ENCODE measurements at places on chromosomes 1 and 21.

DNA sequence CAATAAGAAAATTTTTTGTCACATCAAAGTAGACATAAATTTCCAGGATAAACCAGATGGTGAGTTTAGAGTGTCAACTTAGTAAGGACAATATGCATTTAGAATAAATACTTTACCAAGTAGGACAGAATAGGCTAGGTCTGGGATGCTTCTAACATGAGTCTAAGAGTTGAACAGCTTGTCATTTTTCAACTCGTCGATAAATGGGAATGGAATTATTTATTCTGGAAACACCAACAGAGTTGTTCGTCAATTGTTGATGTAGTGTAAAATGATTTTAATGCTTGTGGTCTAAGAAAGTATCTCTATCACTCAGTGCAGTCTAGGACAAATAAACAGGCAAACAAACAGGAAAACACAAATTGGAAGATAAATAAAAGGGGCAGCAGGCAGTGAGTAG lies 358.4 kb upstream of the ST6GALNAC5 start:
- no peak for DNase-seq

DNA sequence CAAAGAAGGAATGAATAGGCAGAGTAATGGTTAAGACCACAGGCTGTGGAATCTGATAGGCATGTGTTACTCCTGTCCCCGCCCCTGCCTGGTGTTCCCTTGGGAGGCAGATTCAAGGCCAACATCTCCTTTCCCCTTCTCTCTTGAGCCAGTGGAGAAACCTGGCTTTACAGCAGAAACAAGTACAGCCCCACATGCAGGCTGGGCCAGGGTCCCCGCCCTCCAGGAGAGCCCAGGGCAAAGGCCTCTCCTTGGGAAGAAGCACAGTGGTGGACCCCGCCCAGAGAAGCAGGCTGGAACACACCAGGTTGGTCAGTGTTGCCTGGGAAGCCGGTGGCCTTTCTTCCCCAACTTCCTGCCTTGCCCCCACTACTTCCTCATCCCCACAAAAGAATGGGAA lies 6.8 kb downstream of the C1orf167 start:
- DNase-seq, result no peak

DNA sequence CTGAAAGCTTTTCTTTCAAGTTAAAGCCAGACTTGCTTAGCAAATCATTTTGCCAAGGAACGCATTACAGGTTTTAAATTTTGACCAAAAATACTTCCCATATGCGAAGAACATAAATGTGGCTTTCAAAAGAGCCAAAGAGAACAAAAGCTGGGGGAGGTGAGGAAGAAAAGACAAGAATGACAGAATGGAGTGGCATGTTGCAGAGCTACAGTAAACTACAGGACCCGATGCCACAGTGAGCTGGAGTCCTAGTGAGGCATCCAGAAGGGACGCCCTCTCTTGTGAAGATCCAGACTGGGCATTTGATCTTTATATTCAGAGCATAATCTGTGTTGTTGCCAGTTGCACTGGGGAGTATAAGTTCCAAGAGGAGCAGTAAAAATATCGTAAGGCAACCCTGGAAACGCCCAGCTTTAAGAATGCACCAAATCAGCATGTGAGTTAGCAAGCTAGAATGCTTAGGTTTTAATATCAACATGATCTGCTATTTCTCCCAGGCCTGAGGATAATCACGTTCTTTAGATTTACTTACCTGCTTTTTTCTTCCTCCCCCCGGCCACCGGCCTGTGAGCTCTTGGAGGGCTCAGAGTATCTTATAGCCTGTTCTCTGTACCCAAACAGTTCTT lies 48.4 kb upstream of the HOOK1 start:
- no peak for DNase-seq

DNA sequence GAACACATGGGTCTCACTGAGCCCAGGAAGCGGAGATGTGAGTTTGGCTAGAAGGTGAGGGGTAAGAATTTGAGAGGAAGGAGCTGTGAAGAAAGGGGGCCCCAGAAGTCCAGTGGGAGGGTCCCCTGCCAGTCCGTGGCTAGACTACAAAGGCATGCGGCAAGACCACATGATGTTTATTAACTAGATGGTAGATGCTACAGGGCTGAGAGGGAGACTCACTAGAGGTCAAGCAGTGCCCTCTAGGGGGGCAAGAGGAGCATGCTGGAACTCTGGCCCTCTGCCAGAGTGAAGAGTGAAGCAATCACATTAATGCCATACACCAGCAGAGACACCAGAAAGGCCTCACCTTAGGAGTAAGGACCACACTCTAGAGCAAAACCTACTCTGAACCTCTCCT lies 12.2 kb downstream of the KIAA0319L start:
- DNase-seq, result no peak

- no peak for DNase-seq
These were observed 55.5 kb downstream of the CLIC6 start for GRCh38 chr21:34724131-34724856.

- DNase-seq, result no peak
These were observed 49.1 kb downstream of the ATP2B4 start for GRCh38 chr1:203675596-203676347.

DNA sequence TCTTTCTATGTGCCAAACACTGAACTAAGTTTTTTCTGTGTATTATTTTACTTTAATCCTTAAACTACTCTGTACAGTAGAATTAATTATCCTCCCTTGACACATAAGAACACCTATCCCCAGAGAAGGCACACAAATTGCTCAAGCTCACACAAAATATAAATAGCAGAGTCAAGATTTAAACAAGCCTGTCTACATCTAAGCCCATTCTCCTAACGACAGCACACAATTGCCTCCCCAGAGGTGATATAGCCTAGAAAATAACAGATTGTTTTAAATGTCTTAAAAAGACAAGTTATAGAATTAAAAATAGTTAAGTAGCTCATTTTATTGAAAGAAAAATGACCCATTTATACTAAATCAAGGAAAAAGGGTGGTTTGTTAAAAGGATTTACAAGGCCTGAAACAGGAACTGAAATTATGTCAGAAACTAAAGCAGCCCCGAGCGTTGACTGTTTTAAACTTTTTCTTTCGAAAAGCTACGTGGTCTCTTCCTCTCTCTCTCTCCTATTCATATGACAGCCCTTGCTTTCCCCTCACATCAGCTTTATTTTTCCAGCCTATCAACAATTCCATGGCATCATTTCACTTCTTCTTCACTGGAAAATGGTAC lies 30.5 kb downstream of the TNFSF18 start:
- no peak for DNase-seq

DNA sequence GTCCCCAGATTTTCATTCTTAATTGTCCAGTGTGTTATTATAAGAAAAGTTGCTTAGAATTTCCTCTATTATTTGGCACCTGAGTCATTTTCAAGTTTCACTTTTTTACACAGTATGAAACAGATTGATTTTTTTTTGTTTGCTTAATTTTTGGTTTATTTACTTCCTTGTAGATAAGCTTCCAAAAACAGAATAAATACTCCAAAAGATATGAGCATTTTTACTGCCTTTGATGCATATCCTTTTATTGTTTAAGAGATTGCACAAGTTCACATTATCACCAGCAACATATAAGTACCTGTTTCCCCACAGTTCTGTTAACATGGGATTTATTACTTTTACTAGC lies 36.3 kb upstream of the AHCYL1 start:
- DNase-seq, result no peak

- no peak for DNase-seq
These were observed 664.3 kb upstream of the B3GALT2 start for GRCh38 chr1:193850745-193851144.

- no peak for DNase-seq
These were observed 97.8 kb downstream of the CD247 start for GRCh38 chr1:167420510-167420909.

GRCh38 chr21:15441060-15441493 lies 288.7 kb upstream of the USP25 start:
- DNase-seq, result no peak

- no peak for DNase-seq
These were observed 19.8 kb upstream of the SLC2A1 start for GRCh38 chr1:42978317-42979035.

- DNase-seq, result no peak
These were observed 124.7 kb downstream of the SYT2 start for GRCh38 chr1:202585590-202585933.

- no peak for DNase-seq
These were observed 12.5 kb downstream of the TCP10L start for GRCh38 chr21:32572574-32573420.

- DNase-seq, result no peak
These were observed 25.4 kb downstream of the PTPRC start for GRCh38 chr1:198664068-198664788.

GRCh38 chr1:159076438-159077119 lies at the start of gene AIM2:
TSS of gene AIM2 (minus strand) at chr1:159076766. CDS start at chr1:159073499, 3,267 bp downstream.
- DNase-seq, result peak; percentile 50

DNA sequence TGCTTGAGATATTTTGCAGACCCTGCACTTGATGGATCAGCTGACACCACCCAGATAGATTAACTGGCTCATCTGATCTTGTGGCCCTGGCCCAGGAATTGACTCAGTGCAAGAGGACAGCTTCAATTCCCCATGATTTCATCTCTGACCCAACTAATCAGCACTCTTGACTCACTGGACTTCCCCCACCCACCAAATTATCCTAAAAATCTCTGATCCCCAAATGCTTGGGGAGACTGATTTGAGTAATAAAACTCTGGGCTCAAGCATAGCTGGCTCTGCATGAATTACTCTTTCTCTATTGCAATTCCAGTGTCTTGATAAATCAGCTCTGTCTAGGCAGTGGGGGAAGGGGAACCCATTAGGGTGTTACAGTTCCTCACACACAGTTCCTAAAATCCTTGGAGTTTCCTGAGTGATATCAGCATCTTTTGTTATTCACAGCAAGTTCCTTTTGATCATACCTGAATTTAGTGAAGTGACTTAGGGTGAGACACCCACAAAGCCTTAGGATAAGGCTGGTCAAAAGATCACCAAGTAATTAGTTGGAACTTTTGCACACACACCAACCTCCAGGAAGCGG lies 104.2 kb downstream of the COP1 start:
- no peak for DNase-seq

DNA sequence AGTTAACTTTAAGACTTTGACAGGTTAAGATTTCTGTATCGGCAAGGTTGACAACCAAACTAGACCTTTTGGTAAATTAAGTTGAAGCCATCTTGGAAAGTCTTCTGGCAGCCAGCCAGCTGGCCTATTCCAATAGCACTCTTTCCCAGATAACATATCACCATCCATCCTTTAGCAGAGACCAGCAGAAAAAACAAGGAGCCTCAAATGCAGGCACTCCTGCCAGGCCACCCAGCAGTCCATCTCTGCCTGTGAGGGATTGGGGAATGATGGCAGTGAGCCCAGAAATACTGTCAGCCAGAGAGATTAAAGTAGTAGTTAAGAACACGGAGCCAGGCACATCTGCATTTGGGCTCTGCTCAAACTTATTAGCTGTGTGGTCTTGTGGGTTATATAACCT lies 19.4 kb downstream of the ZBTB40 start:
- DNase-seq, result no peak

GRCh38 chr1:4830707-4831106 lies 176.3 kb downstream of the AJAP1 start:
- no peak for DNase-seq

DNA sequence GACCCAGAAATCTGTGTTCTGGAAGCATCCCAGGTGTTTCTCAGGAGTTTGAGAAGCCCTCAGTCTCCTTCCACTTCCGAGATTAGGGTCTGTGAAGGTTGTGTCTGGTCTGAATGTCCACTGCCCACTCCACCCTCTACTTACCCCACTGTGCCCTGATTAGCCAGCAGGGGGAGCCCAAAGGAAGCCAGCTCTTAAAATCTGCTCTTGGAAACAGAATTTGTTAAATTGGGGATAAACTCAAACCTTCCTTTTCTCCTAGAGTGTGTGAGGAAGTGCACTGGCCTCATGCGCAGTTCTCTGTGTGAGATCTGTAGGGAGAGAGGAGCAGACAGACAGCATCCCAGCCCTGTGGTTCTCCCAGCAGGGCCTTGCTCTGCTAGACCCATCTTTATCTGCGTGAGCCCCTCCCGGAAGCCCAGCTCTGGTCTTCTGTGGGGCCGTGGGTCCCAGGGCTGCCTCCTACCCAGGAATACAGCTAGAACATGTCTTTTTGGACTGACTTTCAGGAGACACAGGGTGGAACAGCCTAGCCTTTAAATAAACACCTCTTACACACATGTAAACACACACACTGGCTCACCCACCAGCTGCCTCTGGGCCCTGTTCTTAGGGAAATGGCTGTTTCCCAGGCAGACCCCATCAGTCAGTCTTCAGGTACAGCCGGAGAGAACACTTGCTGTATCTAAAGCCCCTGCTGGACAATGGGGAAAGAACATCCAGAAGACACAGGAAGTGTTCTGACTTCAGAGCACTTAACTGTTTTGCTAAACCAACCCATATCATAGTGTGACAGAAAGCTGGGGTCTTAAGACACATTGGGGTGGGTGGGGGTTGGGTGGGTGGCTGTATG lies 52.2 kb downstream of the SMYD2 start:
- peak; percentile 33 for DNase-seq

GRCh38 chr1:233295975-233296322 lies 424 bp upstream of the PCNX2 start:
- no peak for DNase-seq

GRCh38 chr1:172948457-172948856 lies 102.3 kb downstream of the TNFSF18 start:
- peak; percentile 44 for DNase-seq

DNA sequence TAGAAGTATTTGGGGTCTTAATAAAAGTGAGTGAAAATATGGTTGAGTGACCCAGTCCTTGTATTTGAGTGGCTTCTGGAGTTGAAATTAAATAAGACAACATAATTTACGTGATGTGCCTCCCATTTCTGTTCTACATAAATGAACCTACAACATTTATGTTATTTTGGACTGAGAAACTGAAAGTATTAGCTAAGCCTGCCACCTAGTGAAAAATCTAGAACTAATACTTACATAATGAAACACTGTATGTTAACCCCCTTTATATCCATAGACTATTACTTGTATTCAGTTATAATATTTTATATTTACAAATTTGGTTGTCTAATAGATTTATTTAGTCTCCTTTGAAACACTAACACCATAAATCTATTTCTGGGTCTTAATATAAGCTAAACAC lies 298.9 kb downstream of the KCNT2 start:
- no peak for DNase-seq

- no peak for DNase-seq
These were observed 50.9 kb upstream of the GALNT2 start for GRCh38 chr1:230016159-230016558.

GRCh38 chr1:25917996-25918395 lies 11.8 kb upstream of the STMN1 start:
- DNase-seq, result no peak

GRCh38 chr1:193141804-193142203 lies 20.0 kb downstream of the CDC73 start:
- DNase-seq, result no peak
